ENCODE measurements at places on chromosomes 13 and 19. TPM values are rescaled to one million over a fixed set of nuclear protein-coding genes. Genes with fewer than 3 reads are reported as not detected.

DNA sequence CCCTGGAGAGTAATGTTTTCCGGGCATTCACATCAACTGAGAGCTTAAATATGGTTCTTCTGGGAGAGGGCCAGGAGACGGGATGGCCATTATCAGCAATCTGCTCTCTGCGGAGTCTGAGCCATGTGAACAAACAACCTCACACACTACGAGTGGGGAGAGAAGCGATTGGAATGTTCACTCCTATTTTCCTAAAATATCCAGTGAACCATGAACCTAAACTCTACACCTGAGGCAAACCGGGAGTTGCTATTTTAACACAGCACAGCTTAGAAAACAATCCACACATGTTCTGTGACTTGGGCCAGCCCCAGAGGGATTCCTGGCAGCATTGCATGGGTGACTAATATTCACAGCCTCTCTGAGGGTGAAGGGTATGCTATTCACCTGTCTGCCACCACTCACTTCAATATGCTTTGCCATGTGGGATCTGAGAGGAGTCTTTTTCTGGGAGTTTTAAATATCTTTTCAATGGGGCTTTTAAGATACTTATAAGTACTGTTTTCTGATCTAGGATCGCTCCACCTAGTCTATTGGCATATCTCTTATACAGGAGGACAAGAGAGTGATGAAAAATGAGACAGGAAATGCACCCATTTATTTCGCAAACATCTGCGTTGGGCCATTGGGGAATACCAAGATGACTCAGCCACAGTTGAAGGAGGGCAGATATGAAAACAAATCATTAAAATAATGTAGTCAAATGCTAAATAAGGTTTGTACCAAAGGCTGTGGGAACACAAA, 72.6 kb upstream of the SERP2 start:
- no peak for DNase-seq

DNA sequence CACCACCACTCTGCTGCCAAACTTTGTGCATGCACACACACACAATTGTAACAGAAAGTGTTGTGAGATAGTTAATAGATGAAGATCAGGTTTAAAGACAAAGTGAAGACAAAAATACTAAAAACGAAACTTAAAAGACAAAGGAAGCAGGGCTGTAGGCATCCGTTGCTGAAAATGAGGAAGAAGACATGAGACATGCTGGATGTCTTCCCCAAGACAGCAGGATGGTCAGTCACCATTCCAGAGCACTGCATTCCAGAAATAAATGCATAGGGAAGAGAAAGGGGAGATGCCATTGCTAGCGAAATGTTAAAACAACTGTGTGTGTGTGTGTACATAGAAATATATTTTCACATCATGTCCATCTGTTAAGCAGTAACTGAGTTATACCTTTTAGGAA, 520.1 kb downstream of the SUCLA2 start:
- no peak for DNase-seq

GRCh38 chr13:39463611-39464010, 139.4 kb downstream of the LHFPL6 start:
- no peak for DNase-seq

DNA sequence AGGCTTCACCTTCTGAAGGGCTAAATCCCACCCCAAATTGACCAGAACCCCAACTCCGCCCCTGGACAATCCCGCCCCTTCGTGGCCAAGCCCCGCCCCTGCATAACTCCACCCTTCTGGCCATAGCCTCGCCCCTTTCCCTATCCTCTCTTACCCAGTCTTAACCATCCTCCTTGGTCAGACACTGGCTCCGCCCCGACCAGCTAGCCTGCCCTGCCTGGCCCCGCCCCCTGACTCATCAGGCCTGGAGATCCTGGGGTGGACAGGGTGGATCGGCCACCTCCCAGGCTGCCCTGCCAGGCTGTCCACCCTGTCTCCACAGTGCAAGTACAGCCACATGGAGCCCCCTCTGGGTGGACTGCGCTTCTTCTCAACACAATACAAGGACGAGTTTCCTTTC, 8.0 kb upstream of the ZNF358 start:
- no peak for DNase-seq

The PIN1 gene
- 87.3 TPM for total RNA-seq

GRCh38 chr19:40523322-40524047, 53.2 kb upstream of the SHKBP1 start:
- peak; percentile 45 for DNase-seq

GRCh38 chr19:57099199-57099661, 20.6 kb upstream of the USP29 start:
- DNase-seq = peak; percentile 10

Measured in activated T-helper 2 cell treated with anti-CD3 and anti-CD28 coated beads, Interferon-gamma antibody, Interleukin-2, Interleukin-4, amounts not matched to agents 10 μg/mL and 5 μg/mL and 100 μg/mL, durations not matched to agents 14 hours and 24 hours and 36 hours (primary cell).